AML-193 (cell line): ENCODE measurements at places on chromosomes 5 and 9.
A peak's percentile ranks its signal among the peaks of the same experiment; 100 is the strongest.

- DNase-seq, result no peak
These were observed 49.8 kb downstream of the RASEF start for GRCh38 chr9:83012922-83013838.

GRCh38 chr5:120098902-120099535 lies 365.1 kb upstream of the PRR16 start:
- no peak for DNase-seq

GRCh38 chr5:96645091-96645490 lies 17.1 kb upstream of the CAST start:
- DNase-seq, result no peak

DNA sequence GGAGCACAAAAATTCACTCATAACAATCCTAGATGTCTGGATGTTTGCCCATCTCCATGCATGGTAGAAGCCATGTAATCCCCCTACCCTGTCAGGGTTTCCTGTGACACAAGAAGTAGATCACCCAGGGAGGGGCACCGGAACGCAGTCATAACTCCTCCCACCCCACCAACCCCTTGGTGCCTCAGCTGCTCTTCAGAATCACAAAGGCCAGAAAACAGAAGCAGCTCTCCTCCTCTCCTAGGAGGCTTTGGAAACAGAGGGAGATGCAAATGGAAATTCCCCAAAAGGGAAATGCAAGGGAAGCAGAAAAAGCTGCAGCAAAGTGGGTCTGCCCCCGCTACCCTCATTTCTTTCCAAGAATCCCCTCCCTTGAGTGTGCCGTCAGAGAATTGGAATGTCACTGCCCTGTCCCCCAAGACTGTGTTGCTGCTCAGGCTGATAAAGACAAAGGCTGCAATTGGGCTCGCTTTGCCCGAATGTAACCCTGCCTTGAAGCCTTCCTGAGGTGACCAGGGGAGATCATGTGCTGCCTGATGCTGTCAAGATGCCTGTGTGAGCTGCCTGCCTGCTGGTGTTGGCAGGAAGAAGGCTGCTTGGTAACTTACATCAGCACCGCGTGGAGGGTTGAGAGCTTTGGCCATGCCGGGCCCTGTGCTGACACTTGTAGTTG lies 65.5 kb upstream of the ABCA1 start:
- no peak for DNase-seq

GRCh38 chr5:103764403-103764802 lies 201.8 kb upstream of the NUDT12 start:
- no peak for DNase-seq

DNA sequence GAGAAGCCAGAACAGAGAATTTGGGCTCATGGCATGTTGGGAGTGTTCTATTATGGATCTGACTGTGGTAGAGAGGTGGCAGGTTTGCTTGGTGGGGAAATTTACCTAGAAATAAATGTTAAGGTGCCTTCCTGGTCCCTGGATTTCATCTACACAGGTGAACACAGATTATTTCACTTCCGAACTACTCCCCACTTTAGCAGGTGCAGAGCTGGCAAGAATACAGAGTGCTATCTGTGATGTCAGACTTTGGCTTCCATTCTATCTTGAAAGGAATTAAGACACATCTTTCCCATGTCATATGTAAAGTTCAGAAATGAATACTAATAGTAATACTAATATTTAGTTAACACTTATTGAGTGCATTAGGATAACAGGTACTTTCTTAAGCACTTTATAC lies 234.0 kb downstream of the KCTD16 start:
- DNase-seq, result no peak

DNA sequence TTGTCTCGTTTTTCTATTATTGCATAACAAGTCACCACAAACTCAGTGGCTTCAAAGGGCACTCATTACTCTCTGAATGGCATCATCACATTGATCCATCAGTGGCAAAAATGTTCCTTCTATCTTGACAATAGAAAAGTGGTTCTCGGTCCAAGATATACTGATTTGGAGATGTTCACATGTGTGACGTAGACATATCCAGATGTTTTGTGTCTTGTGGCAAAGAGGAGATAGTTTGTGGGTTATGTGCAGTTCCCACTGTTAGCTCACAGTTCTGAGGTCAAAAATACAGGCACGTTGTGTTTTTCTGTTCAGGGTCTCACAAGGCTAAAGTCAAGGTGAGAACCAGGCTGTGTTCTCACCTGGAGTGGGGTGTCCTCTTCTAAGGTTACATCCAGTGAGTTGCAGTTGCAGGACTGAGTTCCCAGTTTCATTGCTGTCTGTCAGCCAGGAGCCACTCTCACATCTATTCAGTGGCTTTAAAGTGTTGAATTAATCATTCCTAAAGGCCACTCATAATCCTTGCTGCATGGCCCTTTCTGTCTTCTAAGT lies 55.3 kb downstream of the GAS1 start:
- no peak for DNase-seq

DNA sequence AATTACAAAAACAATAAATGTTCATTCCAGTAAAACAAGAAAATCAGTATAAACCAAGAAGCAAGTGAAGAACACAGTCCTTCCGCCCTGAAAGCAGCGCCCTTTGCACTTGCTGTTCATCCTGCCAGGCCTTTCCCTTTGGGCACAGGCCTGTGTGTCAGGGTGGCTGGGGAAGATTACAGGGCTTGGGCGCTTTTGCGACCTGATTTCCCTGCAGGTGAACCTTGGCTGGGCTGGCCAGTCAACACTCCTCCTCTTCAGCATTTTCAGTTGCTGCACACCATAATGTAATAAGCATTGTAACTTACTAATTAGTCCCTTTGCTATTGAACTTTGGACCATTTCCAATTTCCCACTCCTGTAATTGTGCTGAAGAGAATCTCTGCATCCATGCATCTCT lies 38.6 kb upstream of the TDRD7 start:
- no peak for DNase-seq

DNA sequence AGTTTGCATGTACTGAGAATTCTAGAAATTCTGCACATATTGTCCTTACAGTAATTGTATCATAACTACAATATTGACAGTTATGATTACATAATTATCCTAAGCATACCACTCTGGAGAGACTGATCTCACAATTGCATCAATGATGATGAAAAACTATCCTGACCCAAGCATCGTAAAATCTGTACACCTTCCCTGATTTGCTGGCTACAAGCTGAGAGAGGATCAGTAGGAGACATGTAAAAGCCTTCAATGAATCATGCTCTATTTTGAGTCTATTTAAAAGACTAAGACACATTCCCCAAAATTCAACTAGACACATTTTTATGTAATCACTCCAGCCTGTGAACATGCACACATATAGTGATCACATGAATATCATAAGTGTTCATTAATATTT lies 1833.8 kb downstream of the EFNA5 start:
- DNase-seq, result no peak

- no peak for DNase-seq
These were observed 60.3 kb upstream of the RFX3 start for GRCh38 chr9:3586066-3586465.

DNA sequence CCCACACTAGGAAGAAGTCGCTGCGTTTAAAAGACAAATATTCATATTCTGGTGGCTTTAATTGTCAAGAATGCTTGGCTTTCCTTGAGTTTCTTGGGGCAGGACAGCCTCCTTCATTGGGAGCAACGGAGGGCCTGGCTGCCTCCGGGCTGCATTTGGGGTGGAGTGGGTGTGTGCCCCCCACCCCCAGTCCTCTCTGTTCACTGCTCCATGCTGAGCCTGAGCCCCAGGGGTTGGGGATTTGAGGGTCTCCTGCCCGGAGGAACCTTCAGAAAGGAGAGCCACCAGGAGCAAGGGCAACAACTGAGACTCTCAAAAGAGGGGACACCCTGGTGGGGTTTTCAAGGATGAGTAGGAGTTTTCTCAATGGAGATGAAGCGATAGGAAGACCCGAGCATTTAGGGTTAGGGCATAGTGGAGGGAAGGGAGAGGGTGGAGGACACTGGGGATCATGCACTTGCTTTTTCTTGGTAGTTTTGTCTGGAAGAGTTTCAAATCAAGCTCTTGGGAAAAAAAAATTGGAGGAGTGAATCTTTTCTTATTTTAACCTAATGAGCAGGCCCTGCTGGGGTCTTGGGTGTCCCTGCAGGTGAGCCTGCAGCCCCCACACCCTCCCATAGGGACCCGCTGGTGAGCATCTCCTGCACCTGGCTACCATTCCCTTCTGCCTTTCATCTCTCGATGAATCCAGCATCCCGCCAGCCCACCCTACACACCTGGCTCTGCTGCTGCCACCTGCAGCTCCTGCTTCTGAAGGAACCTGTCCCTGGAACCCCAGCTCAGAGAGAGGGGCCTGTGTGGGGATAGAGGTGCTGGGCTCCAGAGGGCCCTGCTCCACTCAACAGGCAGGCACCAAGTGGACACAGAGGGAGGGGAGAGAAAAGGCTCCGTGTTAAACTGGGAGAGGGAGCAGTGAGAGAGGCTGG lies 4.1 kb downstream of the SLC6A19 start:
- DNase-seq, result no peak

GRCh38 chr5:59264639-59265245 lies 628.8 kb downstream of the PDE4D start:
- DNase-seq, result no peak

- no peak for DNase-seq
These were observed at the start of gene PHF2 for GRCh38 chr9:93576258-93577077. PHF2 (plus strand) TSS chr9:93576584; CDS start chr9:93576774, 190 bp downstream.

GRCh38 chr9:133619791-133620190 lies 10.6 kb upstream of the FAM163B start:
- no peak for DNase-seq

- DNase-seq, result no peak
These were observed 330.6 kb downstream of the ACTL7B start for GRCh38 chr9:108525186-108525585.

- peak; percentile 30 for DNase-seq
These were observed 18.7 kb downstream of the HSD17B4 start for GRCh38 chr5:119470851-119471451.

- no peak for DNase-seq
These were observed 46.1 kb upstream of the PPARGC1B start for GRCh38 chr5:149683964-149684363.

DNA sequence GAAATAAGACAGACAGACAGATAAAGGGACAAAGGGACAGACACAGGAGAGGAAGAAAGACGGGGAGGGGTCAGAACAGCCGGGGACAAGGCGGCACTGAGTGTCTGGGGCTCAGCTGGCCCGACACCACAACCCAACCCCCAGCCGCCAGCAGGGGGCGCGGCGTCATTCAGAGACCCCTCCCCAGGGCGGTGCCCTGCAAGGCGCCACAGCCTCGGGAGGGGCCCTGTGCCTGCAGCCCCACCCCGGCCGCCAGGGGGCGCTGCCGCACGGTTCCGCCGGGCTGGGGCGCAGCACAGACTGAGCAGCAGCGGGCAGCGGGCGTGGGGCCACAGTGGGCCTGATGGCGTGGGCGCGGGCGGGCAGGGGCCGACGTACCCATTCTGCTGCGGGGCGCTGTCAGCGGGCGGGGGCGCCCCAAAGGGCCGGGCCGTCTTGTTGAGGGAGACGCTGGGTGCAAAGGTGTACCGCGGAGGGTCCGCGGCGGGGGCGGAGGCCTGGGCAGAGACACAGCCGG lies 5.9 kb downstream of the PDLIM7 start:
- DNase-seq, result no peak

DNA sequence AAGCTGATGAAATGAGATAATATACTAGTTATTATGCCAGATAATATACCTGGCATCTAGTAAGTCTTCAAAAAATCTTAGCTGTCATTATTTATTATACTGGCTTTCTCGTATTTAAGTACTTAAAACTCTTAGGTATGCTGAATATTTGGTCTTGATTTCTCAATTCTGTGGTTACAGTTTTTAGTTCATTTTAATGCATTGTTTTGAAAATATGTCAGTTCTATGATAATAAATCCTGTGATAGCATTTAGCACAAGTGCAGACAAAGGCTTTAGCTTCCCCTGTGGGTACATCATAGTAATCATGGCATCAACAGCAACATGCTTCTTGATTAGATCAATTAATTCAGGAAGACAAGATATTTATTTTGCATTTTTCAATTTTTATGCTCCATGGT lies 133.0 kb downstream of the SMC2 start:
- no peak for DNase-seq

- DNase-seq, result no peak
These were observed 330.9 kb upstream of the GRIA1 start for GRCh38 chr5:153159616-153160015.

DNA sequence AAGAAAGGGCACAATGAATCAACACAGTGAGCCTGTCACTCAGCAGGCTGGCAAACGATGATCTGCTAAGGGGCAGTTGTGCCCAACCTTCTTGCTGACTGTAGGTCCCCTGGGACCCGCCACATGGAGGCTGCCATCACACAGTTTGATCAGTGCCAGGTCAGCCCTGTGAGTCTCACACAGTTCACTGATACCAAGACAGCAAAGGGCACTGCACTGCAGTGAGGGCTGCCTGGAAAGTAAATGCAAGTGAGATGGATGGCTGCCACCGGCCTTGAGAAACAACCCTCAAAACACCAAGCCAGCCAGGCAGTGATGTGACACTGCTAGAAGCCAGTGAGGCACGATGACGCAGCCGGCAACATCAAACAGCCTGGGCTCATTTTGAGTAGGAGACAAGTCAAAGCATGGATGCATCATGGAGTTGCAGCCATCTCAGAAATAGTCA lies 30.3 kb downstream of the FOXD1 start:
- DNase-seq, result no peak

- DNase-seq, result no peak
These were observed 523 bp downstream of the EPB41L4B start for GRCh38 chr9:109320331-109320741.

- peak; percentile 92 for DNase-seq
These were observed 22.1 kb downstream of the FAM170A start for GRCh38 chr5:119651486-119651885.

DNA sequence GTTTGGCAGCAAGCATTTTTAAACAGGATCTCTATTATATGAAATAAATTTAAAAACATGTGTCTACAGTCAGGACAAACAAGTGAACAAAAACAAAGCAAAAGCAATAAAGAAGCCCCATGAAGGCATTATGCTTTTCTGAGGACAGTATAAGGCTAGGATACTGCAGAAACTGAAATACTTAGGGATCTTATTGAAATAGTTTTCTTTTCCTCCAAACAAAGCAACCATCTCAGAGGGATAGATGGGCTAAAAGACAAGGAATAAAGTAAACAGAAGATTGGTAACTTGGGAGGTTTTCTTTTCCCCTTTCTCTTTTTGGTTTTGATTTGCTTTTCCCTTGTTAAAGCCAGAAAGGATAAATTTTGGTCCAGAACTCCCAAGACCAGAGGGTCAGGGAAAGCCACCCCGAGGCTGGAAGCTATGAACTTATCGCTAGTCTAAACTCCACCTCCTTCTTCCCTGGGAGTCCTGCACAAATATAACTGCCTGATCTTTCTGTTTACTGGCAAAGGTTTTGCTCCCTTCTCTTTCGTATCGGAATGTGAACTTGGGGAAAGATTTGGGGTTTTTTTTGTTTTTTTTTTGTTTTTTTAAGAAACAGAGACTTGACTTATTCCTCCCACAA lies 164.0 kb downstream of the GHR start:
- no peak for DNase-seq
